ENCODE measurements at places on chromosomes 7 and 10.

- no peak for DNase-seq
Measured at GRCh38 chr10:12418725-12419261, 69.4 kb downstream of the CAMK1D start.

GRCh38 chr10:31642281-31642680 lies 286.4 kb downstream of the ARHGAP12 start:
- DNase-seq: no peak

GRCh38 chr10:24383681-24384106 lies 174.8 kb downstream of the KIAA1217 start:
- no peak for DNase-seq

DNA sequence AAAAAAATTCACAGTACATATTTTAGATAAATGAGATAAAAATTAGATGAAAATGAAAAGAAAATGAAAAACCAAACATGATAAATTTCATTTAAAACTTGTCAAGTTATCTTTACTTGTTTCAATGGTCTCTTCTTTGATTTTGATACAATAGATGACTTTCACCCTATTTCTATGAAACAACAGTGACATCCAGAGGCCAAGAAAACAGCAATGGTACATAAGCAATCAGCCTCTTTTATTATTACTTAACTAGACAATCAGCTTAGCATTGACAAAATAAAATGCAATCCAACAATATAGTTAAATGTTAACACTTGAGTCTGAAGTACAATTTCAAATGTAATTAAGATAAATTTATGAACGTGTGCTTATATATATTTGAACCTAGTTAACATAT lies 74.8 kb upstream of the GPR37 start:
- DNase-seq: peak; percentile 30

DNA sequence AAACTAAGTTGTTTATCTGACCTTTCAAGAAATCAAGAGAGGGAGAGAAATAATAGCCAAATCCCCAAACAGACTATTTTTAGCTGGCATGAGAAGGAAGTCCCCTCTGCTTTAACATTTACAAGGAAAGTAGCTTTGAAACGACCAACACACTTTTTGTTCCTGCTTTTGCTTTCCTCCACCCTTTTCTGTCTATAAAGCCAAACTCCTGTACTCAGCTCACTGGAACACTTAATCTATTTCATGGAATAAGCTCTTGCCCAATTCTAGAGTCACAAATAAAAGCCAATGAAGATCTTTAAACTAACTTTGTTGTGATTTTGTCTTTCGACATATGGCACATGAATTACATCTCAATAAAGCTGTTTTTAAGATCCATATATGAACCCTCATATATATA lies 86.8 kb upstream of the CCDC71L start:
- no peak for DNase-seq

GRCh38 chr7:38506756-38507155 lies 124.4 kb downstream of the AMPH start:
- no peak for DNase-seq

- no peak for DNase-seq
Measured at GRCh38 chr10:62655337-62655994, 149.1 kb upstream of the ADO start.

Measured in NCI-H1694 (cell line).